ENCODE measurements at places on chromosomes 16 and 17.

GRCh38 chr17:15351478-15351840 lies 10.1 kb upstream of the TEKT3 start:
- no peak for DNase-seq

- DNase-seq: no peak
Measured at GRCh38 chr17:43952724-43953666, 745 bp downstream of the PYY start.

DNA sequence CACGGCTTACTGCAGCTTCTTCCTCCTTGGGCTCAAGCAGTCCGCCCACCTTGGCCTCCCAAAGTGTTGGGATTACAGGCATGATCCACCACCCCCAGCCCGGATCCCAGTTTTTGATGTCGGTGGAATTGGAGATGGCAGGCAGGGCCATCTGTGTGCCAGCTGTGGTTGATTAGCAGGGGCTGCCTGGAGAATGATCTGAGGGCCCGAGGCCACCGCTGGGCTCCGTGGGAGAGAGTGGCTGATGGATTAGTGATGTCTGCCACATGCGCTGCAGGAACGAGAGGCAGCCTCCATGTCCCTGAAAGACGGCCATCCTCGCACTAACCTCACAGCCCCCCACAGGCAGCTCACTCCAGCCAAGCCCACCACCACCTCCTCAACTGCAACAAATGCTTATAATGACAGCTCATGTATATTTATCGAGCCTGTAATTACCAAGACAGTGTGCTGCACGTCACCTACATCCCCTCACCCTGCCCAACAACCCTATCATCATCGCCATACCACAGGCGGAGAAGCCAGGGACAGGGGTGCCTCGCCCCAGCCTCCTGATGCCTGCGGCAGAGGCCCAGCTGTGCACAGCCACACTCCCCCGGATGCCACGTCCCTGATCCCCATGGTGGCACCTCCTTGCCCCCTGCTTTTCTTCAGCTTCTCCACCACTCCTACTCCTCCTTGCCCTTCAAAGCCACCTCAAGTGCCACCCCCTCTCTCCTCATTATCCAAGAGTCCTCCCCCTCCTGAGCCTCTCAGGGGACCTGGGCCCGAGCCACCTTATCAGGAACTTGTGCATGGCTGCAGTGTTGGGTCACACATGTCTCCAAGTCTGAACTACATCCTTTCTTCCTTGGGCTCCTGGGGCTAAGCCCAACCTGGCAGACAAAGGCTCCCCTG lies 33.2 kb downstream of the ACTG1 start:
- DNase-seq: no peak

DNA sequence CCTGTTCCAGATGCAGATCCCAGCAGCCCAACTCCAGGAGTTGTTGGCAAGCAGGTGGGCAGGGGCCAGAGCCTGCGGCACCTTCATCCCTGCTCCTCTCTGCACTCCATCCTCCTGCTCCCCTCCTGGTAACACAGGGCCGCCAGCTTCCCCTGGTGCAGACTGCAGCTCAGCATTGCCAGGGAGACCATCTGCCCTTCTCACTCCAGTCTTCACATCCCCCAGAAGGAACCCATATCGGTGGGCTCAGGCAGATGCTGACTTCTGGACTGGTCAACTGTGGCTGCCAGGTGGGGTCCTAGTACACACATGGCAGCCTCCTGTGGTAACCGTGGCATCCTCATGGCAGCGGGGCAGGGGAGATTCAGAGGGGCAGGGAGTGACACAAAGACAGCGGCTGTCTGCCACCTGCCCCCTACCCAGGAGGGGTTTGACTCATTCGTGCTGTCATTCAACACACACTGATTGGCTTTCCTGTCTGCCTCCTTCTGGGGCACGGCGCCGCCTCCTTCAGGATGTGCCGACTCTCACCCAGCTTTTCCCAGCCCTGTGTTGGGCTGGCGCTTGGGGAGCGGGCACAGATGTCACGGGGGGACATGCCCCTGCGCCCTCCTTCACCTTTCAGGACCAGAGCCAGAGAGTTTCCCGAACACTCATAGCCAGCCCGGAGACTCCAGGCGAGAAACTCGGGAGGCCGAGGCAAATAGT lies 120.9 kb downstream of the CMIP start:
- no peak for DNase-seq

- no peak for DNase-seq
Measured at GRCh38 chr16:89038811-89039735, 54.6 kb upstream of the ACSF3 start.

- DNase-seq: peak; percentile 30
Measured at GRCh38 chr17:43994272-43995149, 9.9 kb upstream of the NAGS start.

DNA sequence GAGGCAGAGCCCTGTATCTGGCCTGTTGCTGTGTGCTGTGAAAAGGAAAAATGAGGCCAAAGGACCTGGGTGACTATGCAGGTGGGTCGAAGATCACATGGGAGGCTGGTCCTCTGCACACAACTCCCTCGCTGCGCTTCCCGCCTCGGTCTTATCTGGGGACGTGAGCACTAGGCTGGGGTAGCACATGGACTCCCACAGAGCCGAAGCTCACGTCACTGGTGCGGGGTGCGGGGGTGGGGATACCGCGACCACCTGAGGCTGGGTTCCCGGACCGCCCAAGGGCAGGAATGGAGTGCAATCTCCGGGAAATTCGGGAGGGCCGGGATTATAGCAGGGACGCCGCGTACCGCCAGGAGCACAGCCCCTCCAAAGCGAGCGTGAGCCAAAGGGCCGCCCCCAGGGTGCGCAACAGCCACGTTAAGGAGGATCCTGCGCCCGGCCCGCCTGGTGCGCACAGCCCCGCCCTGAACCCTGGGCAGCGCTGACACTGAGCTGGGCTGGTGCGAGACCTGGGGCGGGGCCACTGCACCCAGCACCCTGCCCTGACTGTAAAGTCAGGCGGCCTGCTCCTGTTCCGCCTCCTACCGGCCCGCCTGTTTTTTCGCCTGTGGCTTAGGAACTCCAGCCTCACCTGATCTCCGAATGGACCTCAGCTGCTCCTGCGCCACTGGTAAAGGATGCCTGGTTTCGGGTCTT lies 4.8 kb downstream of the MT1A start:
- peak; percentile 21 for DNase-seq

GRCh38 chr17:38751144-38751807 lies 1.3 kb upstream of the PSMB3 start:
- no peak for DNase-seq

GRCh38 chr17:34443619-34444469 lies 80.8 kb upstream of the CCL1 start:
- no peak for DNase-seq

DNA sequence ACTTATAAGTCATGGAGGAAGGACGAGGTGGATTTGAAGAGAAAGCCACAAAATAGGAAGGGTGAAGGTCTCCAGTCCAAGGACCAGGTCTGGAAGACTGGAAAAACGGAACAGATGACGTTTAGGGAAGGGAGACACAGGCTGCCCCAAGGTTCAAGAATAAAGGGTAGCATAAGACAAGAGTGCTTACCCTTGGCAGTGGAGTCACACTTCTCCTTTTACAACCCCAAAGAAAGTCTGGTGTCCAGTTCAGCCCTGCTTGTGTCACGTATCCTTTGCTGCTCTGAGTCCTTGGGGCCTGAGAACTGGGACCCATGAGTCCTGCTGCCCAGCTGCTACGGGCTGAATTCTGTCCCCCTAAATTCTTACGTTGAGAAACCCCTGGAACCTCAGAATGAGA lies 13.0 kb upstream of the GGA2 start:
- no peak for DNase-seq

DNA sequence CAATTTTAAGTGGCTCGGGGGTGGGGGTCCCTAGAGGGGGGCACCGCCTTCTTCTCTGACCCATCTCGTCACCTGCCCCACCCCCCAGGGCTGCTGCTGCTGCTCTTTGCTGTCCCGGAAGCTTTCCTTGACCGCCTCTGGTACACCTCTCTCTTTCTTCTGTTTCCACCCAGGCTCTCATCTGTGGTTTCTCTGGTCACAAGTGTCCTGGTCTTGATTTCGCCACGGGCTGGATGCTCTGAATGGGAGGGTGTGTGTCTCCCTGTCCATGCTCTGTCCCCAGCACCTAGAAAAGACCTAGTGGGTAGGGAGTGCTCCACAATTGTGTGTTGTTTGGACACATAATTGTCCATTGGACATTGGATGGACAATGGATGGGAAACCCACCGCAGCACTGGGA lies 134.7 kb upstream of the CIBAR2 start:
- no peak for DNase-seq

DNA sequence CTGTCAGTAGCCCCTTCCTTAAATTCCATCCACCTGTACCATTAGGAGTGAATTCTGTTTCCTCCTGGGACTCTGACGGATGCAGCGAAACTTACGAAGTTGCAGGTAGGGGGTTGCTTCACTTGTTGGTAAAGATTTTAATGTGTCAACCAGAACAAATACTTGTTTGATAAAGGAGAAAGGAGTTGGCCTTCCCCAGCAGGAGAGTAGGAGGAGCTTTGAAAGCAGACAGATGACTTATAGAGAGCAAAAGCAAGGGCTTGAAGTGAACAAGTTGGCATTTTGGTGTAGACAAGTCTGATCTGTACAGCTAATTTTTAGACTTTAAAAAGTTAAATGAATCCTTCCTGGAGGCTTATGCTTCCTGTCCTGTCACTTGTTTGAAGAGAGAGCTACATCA lies 38.1 kb upstream of the PMFBP1 start:
- DNase-seq: no peak

DNA sequence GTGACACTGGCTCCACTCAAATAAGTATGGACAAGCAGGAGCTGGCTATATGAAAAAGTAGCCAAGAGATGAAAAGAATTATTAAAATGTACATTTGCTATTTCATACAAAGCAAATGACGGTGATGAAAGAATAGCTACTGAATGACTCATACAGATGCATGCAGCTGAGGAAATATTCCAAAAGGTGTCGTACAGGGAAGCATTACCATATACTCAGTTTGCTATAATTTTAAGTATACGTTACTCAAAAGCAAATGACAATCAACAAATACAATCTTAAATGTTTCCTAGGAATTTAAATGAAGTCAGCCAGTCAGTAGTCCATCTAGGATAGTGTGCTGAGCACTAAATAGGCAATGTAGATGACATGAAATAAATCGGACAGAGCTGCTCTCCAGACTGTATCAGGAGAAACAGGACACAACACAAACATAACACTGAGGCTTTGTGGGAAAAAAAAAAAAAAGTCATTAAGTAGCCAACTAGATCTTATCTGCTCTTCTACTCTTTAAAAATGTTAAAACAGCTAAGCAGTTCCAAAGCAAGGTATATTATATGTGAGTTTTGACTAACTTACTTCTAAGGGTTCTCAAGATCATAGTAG lies 65.0 kb downstream of the NCOR1 start:
- DNase-seq: no peak

DNA sequence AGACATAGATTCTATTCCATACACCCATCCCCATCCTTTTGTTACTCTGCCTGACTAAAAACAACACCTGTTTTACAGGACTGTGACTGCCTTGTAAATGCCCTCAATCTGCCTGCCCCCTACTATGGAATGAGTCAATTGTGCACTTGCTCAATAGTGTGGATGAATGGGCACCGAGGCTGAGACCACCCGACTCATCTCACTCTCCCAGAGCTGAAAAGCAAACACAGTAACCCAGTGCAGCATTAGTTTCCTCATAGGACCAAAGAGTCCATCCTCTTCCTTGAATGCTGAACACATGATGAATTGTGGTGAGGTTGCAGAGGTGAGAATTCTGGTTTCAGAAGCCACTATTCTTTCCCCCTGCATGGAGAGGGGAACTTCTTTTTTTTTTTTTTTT lies 233.7 kb downstream of the ZFHX3 start:
- no peak for DNase-seq

Data from stimulated activated CD4-positive, alpha-beta T cell treated with anti-CD3 and anti-CD28 coated beads, TNF-alpha, amount 100 ng/mL, for 1 hour (primary cell).